ENCODE measurements at places on chromosomes 3 and 15. TPM values are rescaled to one million over a fixed set of nuclear protein-coding genes. Genes with fewer than 3 reads are reported as not detected.

The TRANK1 gene
- 13.9 TPM for total RNA-seq

The ARGFX gene
- total RNA-seq, result not detected

The KCNH8 gene
- total RNA-seq, result under 0.01 TPM

The GOLGA6L2 gene
- not detected for total RNA-seq

The TRIM42 gene
- not detected for total RNA-seq

The VIPR1 gene
- total RNA-seq, result 0.23 TPM

The LTK gene
- total RNA-seq, result not detected

The LEO1 gene
- 59.1 TPM for total RNA-seq

The FSTL1 gene
- total RNA-seq, result 524 TPM

The CD200 gene
- total RNA-seq, result 3.4 TPM

The INKA1 gene
- 14.0 TPM for total RNA-seq

The SLC9C1 gene
- total RNA-seq, result 0.85 TPM

The ARHGAP31 gene
- 64.1 TPM for total RNA-seq

The SLC28A1 gene
- total RNA-seq, result not detected

The C3orf62 gene
- total RNA-seq, result 1.5 TPM

The TASOR gene
- total RNA-seq, result 84.9 TPM

Measured in dermis blood vessel endothelial cell (primary cell).